ENCODE measurements at places on chromosomes 1 and 21.

- DNase-seq = no peak
Observed at GRCh38 chr1:76764638-76765454, 102.4 kb upstream of the ST6GALNAC5 start.

GRCh38 chr1:233981042-233981675 lies 76.7 kb downstream of the SLC35F3 start:
- DNase-seq = no peak

GRCh38 chr1:201761178-201761577 lies 67.8 kb upstream of the IPO9 start:
- no peak for DNase-seq

DNA sequence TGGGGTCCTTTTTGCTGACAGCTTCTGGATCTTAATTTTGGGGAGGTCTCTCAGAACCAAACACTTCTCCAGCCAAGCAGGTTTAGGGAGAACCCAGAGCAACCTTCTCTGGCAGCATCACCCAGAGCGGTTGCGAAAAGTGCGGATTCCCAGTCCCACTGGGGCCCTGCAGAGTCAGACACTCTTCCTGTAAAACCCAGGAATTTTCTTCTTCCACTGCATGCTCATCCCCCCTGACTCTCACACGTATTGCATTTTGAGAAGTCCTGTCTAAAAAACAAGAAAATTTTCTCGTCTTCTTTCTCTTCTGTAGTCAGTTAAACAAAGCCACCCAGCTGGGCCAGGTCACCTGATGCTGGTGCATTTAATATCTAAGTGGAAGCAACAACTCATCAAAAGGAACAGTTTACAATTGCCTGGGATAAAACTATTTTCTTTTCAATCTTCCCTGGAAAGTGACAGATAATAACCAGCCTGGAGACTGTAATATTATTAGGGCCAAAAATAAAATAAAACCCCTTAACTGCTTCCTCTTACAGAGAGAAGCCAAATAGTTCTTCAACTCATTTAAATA lies 156.0 kb downstream of the IGSF21 start:
- DNase-seq = no peak

- DNase-seq = no peak
Observed at GRCh38 chr1:46910790-46911189, 30.5 kb downstream of the CYP4A11 start.

DNA sequence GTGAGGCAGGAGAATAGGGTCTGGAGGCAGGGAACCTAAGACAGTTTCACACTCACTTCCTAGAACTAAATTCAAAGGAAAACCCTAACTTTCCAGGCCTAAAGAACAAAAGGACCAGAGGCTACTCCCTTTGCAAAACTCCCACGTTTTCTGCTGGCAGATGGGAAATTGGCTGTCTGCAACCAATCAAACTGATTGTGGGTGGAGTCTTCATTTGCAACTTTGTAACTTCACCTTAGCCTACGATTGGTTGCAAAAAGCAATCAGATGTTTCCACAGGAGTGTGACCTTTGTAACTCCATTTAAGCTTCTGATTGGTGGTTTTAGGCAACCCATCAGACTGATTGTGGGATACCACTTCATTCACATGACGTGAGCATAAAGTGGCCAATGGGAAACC lies 19.7 kb upstream of the GNG4 start:
- no peak for DNase-seq

DNA sequence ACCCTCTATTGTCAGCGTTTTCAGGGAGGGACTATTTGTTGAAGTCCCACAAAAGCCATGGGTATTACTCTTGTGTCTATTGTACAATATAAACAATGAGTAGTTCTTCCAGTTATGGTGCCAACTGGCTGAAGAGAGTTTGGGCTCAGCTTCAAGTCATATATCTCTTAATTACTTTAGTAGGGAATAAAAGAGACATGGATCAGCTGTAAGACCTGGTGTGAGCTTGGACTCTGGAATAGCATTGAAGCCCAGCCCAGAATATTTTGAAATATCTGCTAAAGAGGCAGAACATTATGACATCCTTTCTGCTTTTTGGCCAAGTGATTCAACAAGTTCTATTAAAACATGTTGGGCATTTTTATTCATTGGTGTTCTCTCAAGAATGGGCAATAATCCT lies 224.9 kb downstream of the BACH1 start:
- no peak for DNase-seq

DNA sequence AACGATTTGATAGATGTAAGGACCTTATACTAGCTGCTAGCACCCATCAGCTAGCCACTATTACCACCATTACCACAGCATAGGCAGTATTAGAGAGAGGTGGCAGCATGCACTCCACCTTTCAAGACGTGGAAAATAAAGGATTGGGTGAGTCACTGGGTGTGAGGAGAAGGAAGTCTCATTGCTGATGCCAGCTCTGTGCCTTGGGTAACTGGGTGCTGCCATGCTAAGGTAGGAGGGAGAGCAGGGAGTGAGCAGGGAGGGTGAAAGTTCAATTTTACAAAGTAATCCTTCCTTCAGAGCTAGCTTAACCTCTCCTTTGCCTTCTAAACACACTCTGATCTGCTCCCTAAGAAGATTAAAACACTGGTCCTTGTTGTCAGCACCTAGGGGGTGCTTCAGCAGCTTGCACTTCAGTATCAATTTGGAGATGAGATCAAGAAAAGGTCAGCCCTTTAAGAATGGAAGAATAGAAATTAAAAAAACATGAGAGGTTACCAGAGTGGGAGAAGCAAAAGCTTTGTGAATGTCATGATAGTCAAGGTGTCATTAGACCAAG lies 1.8 kb upstream of the LIN9 start:
- DNase-seq = no peak

DNA sequence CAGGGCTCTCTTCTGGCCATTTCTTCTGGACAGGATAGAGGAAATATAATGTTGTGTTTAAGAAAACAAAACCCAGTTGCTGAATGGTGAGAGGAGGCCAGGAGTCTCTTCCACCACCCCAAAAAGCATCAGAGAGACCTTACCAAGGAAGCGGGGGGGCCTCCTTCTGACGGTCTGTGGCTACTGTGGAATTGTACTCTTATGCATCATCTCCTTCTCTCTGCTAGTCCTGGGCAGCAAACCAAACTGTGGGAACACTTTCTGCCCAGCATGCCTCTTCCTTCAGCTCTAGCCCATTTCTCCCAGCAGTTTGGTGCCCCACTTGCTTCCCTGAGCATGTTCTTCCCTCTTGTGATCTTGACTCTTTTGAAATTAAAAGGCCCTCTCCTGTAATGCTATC lies 157.7 kb downstream of the HHIPL2 start:
- DNase-seq = no peak

DNA sequence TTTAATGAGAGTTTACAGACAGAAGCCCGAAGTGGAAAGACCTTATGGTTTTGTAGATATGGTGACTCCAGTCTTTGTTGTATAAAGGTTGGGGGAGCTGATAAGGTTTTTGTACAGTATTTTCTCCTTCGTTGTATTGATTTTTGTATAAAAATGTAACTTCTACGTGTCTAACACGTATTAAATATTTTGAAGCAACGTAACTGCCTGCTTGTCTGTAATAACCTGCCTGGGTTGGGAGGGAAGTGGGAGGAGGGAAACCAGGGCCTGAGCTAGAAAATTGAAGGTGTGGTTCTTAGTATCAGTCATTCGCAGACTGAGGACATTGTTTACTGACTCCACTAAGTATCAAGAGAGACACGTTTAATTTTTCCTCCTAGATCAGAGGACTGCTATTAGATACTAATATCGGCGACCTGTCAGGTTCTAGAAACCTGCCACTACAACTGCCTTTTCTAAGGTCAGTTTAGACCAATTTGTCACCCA lies 2.2 kb downstream of the IER5 start:
- DNase-seq = no peak

DNA sequence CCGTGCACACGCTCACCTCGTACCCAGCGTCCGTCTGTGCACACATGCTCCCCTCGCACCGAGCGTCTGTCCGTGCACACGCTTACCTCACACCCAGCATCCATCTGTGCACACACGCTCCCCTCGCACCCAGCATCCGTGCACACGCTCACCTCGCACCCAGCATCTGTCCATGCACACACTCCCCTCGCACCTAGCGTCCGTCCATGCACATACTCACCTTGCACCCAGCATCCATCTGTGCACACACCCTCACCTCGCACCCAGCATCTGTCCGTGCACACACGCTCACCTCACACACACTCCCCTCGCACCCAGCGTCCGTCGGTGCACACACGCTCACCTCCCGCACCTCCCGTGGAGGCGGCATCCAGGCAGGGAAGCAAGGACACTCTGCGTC lies 24.4 kb upstream of the COL18A1 start:
- peak; percentile 28 for DNase-seq

GRCh38 chr1:187715483-187715882 lies 886.7 kb downstream of the PLA2G4A start:
- DNase-seq = no peak

DNA sequence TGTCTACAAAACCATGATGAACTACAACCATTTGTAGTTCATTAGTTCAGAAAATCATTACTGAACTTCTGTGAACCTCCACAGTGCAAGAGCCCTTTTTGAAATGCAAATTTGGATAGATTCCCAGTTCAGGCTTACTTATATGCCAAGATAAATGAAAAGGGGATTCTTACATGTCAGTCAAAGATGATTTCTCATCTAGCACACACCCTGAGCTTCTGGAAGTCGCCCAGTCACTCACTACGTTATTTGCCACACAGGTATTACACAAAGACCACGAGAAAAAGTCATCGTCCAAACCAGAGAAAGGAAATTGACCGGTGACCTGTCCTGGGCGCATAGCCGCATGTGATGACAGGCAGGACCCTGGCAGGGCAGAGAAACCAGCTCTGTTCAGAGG lies 41.8 kb downstream of the ETS2 start:
- no peak for DNase-seq

DNA sequence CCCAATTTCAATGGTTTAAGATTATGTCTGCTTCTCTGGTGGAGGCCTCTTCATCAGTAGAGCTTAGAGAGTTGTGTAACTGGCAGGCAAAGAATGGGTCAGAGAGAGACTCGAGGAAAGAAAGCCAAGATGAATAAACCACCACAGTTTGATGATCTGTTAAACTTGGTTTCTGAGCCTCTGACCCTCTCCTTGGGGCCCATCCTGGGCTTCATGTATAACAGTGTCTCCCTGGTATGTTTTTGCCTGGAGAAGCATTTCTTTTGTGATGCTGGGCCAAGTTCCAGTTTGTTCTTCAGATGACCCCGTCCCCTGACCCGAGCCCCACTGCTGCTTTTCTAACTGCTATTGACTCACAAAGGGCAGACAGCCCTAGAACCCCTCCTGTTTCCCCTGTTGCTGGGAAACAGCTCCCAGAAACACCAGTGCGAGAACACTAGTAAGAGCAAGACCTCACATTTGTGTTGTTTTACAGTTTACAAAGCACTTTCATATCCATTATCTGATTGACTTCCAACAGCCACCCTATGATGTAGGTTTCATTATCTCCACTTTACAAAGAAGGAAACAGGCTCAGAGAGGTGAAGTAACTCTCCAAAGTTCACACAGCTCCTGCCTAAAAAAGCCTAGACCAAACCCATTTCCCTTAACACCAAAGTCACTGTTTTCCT lies 9.0 kb downstream of the CD2 start:
- no peak for DNase-seq

- DNase-seq = no peak
Observed at GRCh38 chr1:180135535-180135934, 19.1 kb upstream of the QSOX1 start.

DNA sequence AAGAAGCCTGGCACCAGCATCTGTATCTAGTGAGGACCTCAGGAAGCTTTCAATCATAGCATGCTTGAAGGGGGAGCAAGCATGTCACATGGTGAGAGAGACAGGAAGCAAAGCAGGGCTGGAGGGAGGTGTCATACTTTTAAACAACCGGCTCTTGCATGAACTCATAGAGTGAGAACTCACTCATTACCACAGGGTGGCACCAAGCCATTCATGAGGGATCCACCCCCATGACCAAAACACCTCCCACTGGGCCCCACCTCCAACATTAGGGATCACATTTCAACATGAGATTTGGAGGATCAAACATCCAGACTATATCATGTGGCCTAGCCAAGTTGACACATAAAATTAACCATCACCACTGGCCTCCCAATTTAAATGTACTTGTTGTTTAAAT lies 125.1 kb upstream of the KCND3 start:
- no peak for DNase-seq

- no peak for DNase-seq
Observed at GRCh38 chr1:61098333-61098732, 16.0 kb downstream of the NFIA start.

DNA sequence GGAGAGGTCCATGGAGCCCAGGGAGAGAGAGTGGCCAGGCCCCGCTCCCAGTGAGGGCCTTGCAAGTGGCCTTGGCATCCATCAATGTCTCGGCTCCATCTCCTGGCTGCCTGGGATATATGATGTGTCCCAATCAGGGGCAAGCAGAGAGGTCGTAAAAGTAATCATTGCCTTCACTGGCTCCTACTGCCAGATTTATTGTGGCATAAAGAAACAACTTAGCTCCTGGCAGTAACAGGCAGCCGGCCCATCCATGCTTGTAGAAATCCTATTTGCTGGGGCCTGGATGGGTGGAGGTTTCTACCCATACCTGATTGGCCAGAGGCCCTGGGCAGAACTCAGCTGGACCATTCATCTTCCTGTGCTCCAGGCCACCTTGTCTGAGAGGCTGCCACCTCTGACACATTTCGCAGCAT lies 272.6 kb downstream of the MATN1 start:
- DNase-seq = no peak

DNA sequence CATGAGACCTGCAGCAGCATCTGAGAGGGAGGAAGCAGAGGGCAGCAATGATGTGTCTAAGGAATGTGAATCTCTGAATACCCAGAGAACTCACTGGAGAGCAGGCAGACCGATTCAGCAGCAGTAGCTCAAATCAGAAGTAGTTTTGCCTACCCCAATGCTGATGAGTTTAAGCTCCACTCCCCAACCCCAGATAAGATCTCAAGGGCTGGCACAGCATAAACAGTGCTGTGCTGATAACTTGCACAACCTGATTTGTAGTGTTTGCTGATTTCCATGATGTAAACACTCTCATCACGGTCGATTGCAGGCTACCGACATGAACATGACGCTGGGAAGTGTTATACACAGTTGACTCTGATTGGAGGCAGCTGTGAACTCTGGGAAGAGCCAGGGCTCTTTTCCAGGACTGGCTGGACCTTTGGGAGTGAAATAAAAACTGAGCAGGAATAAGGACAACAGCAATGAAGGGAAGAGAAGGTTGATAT lies 11.2 kb upstream of the HMGCS2 start:
- peak; percentile 65 for DNase-seq

DNA sequence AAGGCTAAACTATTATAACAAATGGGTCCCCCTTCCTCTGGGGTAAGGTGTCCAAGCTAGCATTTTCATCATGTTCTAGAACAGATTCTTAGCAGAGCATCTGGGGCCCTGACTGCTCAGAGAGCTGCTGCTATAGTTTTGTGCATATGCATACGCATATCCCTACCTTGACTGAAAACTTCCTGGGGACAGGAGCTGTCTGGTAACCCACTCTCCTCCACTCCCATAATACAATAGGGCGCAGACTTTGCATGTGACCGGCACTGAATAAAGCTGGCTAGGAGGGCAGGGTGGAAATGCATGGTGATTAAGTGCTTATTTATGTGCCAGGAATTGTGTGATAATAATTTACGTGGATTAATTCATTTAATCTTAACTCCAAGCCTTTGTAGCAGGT lies 11.6 kb downstream of the TRAF5 start:
- DNase-seq = no peak

- no peak for DNase-seq
Observed at GRCh38 chr1:144551107-144551542, 41.6 kb upstream of the PPIAL4F start.

All from ovary (tissue), 10 donors.